GM10248 (cell line): ENCODE measurements at places on chromosomes 13 and 19.

DNA sequence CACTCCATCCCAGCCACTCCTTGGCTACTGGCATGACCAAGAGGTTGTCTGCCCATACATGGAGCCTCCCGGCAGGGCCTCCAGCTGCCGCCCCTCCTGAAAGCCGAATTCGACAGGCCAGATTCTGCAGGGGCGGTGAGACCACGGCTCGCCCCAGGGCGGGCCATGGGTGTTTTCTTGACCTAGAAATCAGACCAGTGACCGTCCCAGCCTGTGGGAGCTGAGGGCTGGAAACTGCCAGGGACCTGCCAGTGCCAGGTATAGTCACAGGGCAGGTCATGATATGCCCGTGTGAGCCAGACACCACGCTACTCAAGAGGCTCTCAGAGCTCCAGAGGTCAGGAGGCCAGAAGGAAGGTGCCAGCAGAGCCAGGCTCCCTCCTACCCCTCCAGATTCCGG lies 16.8 kb downstream of the DAPK3 start:
- DNase-seq: no peak

GRCh38 chr13:110541526-110541920 lies 20.0 kb downstream of the RAB20 start:
- no peak for DNase-seq

DNA sequence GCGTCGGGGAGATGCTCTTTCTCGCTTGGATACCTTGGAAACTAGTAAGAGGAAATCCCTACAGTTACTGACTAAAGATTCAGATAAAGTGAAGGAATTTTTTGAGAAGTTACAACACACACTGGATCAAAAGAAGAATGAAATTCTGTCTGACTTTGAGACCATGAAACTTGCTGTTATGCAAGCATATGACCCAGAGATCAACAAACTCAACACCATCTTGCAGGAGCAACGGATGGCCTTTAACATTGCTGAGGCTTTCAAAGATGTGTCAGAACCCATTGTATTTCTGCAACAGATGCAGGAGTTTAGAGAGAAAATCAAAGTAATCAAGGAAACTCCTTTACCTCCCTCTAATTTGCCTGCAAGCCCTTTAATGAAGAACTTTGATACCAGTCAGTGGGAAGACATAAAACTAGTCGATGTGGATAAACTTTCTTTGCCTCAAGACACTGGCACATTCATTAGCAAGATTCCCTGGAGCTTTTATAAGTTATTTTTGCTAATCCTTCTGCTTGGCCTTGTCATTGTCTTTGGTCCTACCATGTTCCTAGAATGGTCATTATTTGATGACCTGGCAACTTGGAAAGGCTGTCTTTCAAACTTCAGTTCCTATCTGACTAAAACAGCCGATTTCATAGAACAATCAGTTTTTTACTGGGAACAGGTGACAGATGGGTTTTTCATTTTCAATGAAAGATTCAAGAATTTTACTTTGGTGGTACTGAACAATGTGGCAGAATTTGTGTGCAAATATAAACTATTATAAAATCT lies 2.7 kb upstream of the KCNRG start:
- DNase-seq: no peak

GRCh38 chr13:112032186-112032993 lies 34.6 kb upstream of the SOX1 start:
- DNase-seq: no peak

DNA sequence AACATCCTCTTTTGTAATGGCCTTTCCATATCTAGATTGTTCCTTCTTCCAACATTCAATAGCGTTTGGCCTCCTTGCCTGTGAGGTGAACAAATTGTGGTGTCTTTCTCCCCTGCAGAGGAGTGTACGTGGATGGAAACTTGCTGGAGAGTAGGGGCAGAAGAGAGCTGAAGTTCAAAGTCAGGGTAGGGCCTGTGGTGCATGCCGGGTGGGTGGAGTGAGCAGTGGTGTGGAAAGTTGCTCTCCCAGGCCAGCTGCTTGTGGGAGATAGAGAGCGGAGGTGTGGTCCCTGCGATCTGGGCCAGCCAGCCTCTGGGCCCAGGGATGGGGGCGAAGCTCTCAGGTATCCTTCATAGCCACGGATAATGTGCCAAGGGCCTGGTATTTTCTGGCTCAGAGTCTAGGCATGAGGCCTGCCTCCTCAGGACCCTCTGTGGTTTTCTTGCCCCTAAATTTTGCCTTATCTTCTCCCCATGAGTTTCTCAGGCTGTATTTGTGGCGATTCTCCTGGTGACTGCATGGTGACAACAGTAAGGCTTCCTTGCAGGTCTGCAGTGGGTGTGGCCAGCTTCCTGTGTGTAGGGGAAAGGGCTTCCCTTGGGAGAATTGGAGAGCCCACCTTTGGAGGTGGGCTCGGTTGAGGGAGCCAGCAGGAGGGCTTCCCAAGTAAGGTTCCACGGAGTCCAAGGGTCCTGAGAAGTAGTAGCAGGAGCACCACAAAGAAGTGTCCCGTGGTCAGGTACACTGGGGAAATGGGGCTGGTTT lies 6.7 kb downstream of the RGCC start:
- DNase-seq: peak; percentile 73

DNA sequence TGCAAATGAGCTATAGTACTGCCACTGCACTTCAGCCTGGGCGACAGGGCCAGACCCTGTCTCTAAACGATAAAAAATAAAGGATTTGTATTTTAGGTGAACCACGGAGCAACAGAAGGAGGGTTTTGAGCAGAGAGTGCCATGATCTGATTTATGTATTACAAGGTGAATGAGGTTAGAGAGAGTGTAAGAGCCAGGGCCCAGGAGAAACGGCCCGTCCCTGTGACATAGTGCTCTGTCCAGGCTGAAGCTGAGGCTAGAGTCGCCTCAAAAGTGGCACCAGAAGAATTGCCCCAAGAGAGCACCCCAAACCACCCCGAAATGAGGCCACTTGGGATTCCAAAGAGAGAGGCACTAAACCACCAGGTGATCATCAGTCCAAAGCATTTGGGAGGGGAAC lies 16.9 kb downstream of the MAG start:
- DNase-seq: no peak

GRCh38 chr13:28636069-28636468 lies 22.9 kb upstream of the POMP start:
- no peak for DNase-seq

DNA sequence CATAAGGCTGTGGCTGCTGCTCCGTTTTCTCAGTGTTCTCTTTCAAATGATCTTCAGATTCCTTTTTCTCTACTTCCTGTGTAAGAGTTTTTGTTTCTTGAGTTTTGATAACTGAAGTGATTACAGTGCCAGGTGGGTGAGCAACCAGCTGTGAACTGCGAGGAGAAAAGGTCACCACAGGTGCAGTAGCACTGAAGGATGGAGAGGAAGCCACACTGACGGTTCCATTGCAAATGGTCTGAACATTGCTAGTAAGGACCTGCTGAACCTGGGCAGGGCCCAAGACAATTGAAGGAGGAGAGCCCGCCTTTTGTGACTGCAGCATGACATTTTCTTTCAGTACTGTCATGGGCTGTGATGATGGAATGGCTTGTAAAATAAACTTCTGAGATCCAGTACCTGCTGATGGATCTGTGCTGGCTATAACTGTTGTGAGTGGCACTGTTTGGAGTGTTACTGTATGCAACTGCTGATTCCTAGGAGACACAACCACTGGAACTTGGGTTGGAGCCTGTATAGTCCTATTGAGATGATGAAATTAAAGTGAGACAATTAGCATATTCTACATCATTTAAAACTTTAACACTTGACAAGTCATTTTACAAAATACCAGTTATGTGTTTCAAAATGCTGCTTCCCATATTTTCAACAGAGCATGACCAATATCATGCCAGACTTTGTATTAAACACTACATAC lies 85.5 kb downstream of the ELF1 start:
- DNase-seq: peak; percentile 28

DNA sequence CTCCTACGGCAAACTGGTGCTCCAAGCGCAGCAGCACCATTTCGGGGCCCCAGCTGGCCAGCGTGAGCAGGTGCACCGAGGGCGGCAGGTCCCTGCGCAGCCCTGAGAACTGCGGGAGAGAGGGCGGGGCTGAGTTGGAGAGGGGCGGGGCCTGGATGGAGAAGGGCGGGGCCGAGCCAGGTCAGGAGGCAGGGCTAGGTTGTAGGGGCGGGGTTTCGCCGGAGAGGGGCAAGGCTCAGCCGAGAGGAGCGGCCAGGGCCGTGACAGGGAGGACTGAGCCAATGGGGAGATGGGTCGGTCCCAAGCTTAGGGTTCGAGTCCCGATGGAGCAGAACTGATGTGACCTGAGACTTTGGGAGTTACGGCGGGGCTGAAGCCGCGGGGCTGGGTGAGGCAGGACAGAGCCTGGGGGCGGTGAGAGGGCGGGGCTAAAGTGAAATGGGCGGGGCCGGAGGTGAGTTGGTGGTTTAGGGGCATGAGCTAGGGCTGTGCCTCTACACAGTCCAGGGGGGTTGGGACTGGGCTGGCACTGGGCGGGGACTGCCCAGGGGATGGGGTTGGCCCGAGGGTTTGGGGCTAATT lies 19.0 kb downstream of the MAN2B1 start:
- peak; percentile 73 for DNase-seq

DNA sequence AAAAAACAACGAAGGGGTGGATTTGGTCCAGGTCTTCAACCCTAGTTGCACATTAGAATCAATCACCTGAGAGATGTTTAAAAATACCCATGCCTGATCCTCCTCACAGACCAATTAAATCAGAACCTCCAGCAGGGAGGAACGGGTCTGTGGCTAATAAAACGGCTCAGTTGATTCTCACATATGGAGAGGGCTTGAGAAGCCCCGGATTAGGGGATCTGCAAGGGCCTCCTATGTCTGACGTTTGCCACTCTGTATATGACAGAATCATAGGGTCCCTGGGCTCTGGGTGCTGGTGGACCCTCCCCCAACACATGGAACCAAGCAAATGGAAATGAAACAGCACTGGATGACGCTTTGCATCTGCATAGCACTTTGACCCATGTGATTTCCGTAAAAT lies 36.7 kb upstream of the C13orf42 start:
- no peak for DNase-seq

DNA sequence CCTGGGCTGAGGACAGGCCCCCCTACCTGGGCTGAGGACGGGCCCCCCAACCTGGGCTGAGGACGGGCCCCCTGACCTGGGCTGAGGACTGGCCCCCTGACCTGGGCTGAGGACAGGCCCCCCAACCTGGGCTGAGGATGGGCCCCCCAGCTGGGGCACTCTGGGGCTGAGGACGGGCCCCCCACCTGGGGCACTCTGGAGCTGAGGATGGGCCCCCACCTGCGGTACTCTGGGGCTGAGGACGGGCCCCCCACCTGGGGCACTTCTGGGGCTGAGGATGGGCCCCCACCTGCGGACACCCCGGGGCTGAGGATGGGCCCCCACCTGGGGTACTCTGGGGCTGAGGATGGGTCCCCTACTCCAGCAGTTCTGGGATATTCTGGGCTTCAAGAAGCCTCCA lies 65.5 kb downstream of the RASA3 start:
- DNase-seq: no peak

- no peak for DNase-seq
Observed at GRCh38 chr13:111893071-111893606, 173.8 kb upstream of the SOX1 start.

DNA sequence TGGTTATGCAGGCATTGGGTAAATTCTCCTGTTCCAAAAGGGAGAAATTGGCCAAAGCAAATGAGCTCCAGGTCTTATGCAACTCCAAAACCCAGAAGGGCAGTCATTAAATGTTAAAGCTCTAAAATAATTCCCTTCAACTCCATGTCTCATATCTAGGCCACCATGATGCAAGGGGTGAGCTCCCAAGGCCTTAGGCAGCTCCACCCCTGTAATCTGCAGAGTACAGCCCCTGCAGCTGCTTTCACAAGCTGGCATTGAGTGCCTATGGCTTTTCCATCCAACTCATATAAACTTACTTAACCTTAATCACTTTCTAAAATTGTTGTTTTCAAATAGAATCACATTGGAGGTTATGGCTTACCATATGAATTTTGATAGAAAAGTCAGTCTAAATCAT lies 44.7 kb upstream of the ZNF429 start:
- DNase-seq: no peak

GRCh38 chr13:109233293-109233692 lies 553.1 kb downstream of the IRS2 start:
- DNase-seq: no peak

DNA sequence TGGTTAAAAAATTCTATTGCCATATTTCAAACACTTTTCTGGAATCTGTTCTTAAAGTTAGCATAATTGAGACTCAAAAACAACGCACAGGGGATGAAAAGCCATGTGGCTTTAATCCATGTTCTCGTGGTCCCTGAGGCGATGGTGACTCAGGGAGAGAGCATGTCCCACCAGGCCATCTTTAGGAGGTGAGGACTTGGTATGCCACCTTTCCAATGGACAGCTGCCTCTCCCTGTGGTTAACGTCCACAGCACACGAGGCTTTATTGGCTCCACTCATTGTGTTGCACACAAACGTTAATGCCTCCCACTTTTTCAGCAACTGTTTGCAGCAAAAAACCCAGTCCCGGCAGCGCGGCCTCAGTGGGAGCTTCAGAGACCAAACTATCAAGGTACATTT lies 51.4 kb downstream of the EFNB2 start:
- DNase-seq: no peak

DNA sequence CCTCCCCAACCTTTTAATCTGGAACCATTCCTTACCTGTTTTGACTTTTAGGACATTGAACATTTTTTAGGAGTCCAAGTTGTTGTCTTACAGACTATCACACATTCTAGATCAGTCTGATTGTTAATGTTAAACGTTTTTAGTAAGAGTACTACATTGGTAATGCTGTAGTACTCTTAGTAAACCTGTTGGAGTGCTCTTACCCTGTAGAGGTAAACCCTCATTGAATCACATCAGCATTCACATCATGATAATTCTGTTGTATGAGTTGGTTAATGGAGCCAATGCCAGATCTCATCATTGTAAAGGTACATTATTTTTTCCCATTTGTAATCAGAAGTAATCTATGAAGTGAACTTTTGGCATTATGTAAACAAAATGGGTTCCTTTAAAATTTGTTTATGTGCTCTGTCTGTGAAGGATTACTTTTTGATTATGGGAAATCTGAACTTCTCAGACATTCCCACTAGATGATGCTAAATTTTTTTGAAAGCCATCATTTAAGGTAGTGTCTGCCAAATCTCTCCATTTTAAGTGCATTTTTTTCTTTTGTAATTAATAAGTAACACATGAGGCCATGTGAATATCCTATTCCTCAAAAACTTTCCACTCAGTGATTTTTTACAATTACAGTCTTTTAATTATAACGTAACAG lies 55.2 kb downstream of the VWA8 start:
- peak; percentile 30 for DNase-seq

DNA sequence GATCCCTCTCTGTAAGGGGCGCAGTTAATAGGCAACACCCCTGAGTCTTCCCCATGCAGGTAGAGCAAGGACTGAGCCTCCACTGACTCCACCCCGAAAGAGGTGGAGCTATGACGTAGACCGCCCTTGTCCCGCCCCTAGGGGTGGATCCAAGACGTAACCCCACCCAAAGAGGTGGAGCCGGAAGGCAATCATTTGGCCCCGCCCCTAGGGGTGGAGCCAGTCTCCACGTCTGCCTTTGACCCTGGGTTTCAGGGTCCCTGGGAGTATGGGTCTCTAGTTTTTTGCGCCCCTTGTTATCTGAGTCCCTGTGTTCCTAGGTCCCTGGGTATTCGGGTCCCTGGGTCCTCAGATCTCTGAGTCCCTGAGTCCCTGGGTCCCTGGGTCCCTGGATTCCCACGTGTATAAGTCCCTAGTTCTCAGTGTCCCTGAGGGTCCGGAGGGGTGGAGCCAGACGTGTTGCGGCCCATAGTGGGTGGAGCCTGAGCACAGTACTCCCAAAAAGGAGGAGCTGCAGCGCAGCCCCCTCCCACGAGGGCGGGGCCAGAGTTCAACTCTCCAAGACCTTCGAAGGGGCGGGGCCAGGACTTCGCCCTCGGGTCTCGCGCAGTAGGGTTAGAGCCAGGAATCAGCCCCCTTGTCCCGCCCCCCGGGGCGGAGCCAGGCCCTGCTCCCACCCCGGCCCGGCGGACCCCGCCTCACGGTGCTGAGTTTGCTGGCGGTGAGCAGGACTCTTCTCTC lies 5.3 kb downstream of the DENND1C start:
- peak; percentile 75 for DNase-seq
